ENCODE measurements at places on chromosomes 13 and 19.

DNA sequence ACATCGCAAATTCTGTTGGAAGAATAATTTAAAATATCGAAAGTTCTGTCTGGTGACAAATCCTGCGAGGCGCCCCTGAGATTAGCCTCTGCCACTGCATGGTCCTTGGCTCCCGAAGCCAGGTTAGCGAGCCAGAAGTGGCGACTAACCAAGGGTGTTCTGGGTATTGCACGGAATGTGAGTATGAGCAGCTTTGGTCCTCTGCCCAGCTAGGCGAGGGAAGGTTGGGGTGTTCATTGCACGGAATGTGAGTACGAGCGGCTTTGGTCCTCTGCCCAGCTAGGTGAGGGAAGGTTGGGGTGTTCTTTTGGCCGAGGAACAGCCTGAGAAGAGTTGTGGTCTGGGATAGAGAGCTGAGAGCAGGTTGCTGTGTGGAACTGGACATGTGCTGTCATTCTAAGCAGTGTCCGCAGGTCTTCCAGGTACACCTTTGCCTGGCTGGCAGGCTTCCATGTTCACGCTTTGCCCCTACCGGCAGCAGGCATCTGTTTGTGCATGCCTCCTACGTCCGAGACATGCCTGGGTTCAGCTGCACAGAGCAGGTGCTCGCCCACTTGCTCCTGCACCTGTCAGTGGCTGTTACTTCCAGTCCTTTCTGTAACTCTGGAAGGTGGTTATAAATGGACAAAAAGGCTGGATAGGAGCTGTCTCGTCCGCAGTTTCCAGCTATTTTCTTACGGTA lies 18.3 kb upstream of the TEX29 start:
- DNase-seq = no peak

GRCh38 chr19:1383017-1383311 lies 743 bp upstream of the NDUFS7 start:
- no peak for DNase-seq

DNA sequence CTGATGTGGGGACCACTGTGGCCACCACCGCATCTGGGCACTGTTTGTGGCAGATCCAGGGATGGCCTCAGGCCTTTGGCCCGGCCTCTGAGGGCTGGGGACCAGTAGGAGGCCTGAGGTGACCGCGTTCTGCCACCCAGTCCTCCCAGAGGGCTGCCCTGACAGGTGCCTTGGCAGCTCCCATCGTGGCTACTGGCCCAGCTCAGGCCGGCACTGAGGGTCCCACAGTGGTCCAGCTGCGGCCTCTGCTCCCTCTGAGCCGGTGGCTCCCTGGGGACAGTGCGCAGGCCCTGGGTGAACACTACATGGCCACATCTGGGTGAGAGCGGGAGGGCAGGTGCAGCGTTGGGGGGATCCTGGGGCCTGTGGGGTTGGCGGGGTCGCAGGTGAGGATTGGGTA lies 61.9 kb downstream of the KDM4B start:
- no peak for DNase-seq

GRCh38 chr13:20024702-20025101 lies 66.2 kb downstream of the ZMYM2 start:
- DNase-seq = no peak

DNA sequence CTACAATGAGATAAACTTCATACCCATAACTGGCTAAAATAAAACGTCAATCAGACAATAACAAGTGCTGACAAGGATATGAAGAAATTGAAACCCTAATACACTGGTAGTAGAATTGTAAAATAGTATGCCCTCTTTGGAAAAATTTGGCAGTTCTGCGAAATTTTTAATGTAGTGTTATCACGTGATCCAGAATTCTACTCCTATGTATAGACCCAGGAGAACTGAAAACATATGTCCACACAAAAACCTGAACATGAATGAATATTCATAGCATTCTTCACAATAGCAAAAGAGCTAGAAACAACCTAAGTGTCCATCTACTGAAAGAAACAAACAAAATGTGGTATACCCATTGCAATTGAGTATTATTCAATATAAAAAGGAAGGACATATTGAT lies 14.2 kb upstream of the MYO16 start:
- DNase-seq = no peak

DNA sequence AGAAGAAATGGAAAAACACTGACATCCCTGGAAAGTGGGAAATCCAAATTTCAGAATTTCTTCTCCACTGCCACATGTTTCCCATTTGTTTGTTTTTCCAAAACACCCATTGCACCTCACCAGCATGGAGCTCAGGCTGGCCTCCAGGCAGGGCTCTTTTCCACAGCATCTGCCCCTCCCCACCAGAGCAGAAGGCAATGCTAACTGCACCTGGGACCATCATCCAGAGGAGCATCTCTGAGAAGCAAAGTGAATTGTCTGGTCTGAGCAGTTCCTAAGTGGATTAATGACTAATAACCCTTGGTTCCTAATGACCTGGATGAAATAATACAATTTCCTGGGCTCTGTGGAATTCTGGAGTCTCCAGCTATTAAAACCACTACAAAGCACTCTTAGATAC lies 8.8 kb upstream of the CYSLTR2 start:
- DNase-seq = no peak

GRCh38 chr19:35291916-35292315 lies at the start of gene MAG:
TSS of gene MAG (plus strand) at chr19:35292161. CDS start at chr19:35295409, 3,248 bp downstream.
- DNase-seq = no peak

- no peak for DNase-seq
Measured at GRCh38 chr13:23844132-23844531, 45.1 kb downstream of the MIPEP start.

GRCh38 chr19:30441011-30441410 lies 68.8 kb downstream of the ZNF536 start:
- no peak for DNase-seq

DNA sequence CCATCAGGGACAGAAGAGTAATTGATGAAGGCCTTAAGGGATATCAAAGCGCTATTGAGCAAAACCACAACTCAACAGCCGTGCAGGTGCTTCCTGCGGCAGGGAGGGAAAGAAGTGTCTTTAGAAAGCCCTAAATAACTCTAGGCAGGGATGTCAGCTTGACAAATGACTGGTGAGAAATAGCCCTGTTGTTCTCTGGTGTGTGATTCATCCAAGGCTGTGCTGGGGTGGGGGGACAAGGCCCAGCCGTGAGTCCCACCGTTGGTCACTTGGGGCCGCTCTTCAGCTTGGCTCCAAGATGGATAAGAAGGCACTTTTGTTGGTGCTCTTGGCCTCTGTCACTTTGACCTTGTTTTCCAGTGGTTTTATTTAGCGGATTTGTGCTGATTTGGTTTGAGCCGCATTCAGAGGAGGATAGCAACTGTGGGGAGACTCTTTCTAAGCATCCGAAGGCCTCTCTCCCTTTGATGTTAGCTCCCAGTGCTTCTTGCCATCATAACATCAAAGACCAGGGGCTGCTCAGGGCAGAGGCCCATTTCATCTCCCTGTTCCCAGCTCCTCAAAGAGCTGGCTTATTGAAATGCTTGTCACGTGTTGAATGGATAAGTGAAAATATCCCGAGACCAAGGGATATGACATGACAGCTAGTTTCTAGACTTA lies 130.3 kb upstream of the SERP2 start:
- DNase-seq = peak; percentile 45

- DNase-seq = no peak
Measured at GRCh38 chr13:44932850-44933251, 56.4 kb downstream of the NUFIP1 start.

DNA sequence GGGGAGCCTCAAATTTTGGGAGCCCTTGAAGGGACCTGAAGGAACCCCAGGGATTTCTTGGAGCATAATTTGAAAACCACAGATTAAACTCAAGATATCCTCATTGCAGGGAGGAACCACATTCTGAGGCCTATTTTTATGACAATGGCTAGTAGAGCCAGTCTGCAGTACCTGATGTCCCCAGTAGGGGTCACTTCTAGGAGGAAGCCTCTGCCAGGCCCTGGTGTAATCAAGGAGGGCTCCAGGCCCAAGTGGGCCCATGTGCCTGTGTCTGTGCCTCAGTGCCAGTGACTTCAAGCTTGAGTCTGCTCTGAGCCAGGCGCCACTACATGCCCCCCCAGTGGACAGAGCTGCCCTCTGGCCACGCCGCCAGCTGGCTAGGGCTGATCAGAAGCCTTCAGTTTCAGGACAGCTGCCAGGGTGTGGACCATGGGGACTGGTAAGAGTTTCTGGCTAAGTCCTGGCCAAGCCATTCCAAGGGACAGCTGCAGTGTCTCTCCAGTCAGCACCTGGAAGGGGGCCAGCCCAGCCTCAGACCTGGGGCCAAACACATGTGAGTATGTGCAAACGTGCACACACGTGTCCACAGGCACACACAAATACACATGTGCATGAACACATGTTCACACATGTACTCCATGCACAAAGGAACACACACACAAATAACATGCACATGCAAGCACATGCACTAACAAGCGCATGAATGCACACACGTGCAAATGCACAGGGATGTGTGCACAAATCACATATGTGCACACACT lies 20.5 kb upstream of the SLC7A10 start:
- DNase-seq = no peak

DNA sequence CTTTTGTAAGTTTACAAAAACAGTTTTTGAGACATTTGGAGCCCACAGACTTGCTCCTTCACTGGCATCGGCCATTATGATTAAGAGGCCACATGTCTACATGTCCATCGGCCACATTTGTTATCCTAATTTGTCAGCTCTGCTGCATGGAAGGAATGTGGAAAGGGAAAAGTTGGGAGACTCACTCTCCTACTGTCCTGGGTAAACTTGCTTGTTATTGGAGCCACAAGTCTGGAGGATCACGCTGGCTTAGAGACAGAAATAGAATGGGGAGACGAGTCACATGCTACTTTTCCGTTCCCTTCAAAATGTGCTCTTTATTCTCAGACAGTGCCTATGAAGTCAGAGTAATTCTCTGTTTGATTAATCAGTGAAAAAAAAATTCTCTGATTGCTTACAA lies 741.2 kb upstream of the PCDH9 start:
- no peak for DNase-seq

- DNase-seq = peak; percentile 91
Measured at GRCh38 chr13:45119991-45120864, at the start of gene GTF2F2. TSS of gene GTF2F2 (plus strand) at chr13:45120510. CDS start at chr13:45120656, 146 bp downstream.

DNA sequence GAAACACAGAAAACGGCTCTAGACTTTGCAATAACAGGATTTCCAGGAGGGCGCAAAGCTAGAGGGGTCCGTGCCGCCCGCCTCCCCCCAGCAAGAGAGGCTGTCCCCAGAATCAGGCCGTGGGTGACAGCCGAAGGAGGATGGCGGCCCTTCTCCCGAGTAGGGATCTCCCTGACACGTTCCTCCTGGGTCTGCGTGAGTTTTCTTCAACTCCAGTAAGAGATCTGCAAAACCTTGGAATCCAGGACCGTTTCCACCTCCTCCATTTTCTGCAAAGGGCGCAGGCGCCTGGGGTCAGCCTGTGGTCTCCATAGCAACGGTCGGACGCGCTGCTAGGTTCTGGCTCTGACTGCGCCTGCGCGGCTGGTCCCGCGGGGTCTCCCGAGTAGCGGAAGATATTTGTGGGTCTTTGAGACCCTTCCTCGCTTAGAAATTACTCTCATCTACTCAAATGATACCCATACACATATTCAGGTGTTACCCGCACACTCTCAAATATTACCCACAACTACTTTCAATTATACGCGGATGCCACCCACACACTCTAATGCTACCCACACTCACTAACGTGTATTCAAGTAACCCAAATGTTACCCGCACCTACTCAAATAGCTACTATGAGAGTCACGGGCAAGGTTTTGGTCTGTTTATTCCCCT lies 2.1 kb downstream of the PNMA8C start:
- no peak for DNase-seq

GRCh38 chr19:34276614-34277013 lies 22.3 kb downstream of the GARRE1 start:
- DNase-seq = no peak

GRCh38 chr19:11451327-11451870 lies 16.0 kb downstream of the PRKCSH start:
- no peak for DNase-seq

- DNase-seq = no peak
Measured at GRCh38 chr13:50153401-50153800, 138.2 kb downstream of the KCNRG start.

- DNase-seq = peak; percentile 25
Measured at GRCh38 chr13:48403151-48403631, 9.7 kb downstream of the LPAR6 start.
